Naive B cell (primary cell): ENCODE measurements at places on chromosomes 7 and 10. TPM values are rescaled to one million over a fixed set of nuclear protein-coding genes. Genes with fewer than 3 reads are reported as not detected.

GRCh38 chr10:27319752-27320431 is 79.3 kb upstream of the ACBD5 start:
- peak; percentile 5 for DNase-seq

DNA sequence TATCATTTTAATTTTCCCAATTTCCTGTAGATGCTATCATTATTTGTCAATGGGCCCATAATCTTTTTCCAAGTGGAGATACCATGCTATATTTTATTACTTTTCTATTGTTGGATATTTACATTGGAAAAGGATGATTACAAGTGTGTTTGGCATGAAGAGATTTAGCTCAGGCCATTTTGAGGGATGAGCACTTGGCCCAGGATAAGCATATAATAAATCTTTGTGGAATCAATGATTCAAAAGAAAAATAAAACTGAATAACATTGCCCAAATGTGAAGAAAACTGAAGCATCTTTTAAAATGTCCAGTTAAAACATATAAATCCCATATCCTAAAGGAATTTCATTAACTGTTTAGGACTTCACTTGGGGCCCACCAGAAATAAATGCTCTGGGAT is 260.9 kb upstream of the BMPER start:
- DNase-seq, result no peak

GRCh38 chr7:36456138-36456537 is 66.5 kb downstream of the ANLN start:
- no peak for DNase-seq

- DNase-seq, result no peak
Measured at GRCh38 chr7:128042012-128042411, 10.8 kb upstream of the LRRC4 start.

NKX1-2 gene
- polyA plus RNA-seq, result not detected

- no peak for DNase-seq
Measured at GRCh38 chr7:85237721-85238120, 50.9 kb upstream of the SEMA3D start.

CRHR2 gene
- not detected for polyA plus RNA-seq

GRCh38 chr7:74617180-74617744 is 40.3 kb upstream of the GTF2I start:
- DNase-seq, result peak; percentile 39

DNA sequence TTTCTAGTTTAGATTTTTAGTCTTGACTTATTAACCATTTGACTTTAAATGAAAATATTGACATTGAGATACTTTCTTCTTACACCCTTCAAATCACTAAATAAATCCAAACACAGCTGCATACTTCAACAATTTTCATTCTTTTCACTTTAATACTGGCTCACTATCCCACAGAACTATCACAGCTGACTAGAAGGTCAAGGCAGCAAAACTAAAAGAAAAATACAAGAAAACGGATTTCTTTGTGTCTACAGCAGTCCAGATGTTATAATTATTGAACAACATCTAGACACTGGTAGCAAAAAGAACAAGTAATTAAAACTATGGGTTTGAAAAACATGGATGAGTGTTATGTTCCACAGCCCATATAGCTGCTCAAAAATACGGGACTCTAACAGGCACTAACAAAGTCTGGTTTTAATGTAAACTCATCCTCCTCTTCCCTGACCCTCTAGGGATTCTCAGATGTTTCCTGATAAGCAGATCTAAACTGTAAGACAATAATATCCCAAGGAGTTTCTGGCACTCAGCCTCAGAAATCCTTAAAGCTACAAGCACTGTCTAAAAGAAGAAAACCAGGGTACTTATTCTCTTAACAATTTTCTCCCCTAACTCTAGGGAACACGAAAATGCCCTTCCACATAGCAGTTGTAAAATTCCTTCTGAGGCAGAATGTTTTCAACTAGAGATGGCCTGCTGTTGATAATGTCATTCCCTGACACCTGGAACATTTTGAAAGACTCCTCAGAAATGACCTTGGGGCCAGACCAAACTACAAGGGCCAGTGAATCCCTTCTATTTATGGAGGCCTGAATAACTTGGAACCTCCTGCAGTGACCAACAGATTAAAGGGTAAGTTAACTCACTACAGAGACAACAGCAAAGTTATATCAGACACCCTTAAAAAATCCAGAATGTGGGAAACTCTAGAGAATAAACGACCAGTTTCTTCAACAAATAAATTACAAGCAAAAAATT is 12.8 kb downstream of the DNMBP start:
- no peak for DNase-seq

DNA sequence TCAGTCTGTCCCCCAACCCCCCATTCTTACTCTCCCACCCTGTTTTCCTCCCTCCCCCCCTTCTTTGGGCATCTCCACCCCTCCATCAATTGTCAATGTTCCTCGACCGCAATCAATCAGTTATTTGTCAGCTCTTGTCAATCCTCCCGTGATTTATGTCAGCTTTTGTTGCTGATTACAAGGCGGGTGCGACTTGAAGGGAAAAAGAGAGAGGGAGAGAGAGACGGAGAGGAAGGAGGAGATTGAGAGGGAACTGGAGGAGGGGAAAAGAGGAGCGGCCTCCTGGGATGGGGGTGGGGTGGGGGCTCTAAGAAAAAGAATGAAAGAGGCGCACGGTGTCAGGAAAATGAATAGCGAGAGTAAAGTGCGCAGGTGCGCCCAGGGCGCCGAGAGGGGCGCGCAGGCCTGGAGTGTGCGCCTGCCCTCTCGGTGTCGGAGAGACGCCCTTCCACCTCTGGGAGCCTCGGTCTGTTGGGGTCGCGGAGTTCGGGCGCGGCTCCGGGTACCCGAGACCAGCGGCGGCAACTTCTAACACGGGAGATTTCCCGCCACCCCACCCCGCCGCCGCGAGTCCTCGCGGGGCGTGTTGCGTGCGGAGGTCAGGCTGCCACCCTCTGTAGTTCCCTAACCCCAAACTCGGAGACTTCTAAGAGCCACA is 1.1 kb upstream of the ZNF503 start:
- no peak for DNase-seq

- no peak for DNase-seq
Measured at GRCh38 chr10:105262666-105263065, 621.6 kb downstream of the SORCS3 start.

SPDYE11 gene
- polyA plus RNA-seq, result not detected

DNA sequence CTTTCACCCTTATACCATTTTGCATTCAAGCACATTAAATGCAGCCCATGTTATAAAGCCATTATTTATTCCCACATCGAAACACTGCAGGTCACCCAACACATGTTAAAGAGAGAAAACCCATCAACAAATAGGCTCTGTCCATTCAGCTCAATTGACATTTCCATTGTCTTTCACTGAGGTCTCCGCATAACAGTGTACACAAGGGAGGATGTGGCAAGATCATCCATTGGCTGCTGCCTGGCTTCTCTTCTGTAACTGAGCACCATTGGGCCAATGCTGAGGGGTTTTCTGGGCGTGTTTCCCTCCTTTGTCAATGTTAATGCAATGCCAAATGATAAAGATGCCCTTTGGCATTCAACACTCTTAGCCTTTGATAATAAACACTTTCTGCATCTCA is 278.1 kb upstream of the SP4 start:
- DNase-seq, result no peak

- DNase-seq, result peak; percentile 36
Measured at GRCh38 chr10:93062514-93063143, 2.0 kb downstream of the CYP26C1 start.

GRCh38 chr7:24133691-24134090 is 150.3 kb upstream of the NPY start:
- DNase-seq, result no peak

GRCh38 chr7:33981671-33982424 is 76.5 kb downstream of the BMPER start:
- DNase-seq, result no peak

MEOX2 gene
- polyA plus RNA-seq, result not detected

DNA sequence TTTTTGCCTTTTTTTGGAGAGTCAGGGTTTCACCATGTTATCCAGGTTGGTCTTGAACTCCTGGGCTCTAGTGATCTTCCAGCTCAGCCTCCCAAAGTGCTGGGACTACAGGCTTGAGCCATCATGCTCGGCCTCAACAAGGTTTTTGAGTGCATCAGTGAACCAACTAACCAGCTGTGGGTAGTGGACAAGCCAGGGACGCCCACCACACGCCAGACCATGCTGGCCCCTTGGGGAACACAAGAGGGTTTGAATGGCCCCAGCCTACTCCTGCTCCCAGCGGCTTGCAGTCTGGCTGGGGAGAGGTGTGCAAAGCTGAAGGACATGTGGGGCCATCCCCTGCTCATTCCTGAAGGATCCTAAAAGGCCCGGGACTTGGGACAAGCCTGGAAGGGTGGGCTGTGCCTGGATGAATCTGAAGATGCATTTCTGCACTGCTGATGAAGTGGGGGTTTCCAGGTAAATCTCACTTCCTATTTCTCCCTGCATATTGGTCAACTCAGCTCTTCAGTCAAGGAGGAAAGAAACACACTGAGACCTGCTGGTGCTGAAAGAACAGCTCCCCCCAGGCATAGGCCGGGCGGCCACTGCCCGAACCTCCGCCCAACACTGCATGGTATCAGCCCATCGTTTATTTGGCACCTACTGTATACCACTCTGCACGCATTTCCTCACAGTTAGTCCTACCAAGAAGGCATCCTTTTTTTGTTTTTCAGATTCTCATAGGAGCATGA is 6.9 kb downstream of the MMD2 start:
- peak; percentile 23 for DNase-seq

DNA sequence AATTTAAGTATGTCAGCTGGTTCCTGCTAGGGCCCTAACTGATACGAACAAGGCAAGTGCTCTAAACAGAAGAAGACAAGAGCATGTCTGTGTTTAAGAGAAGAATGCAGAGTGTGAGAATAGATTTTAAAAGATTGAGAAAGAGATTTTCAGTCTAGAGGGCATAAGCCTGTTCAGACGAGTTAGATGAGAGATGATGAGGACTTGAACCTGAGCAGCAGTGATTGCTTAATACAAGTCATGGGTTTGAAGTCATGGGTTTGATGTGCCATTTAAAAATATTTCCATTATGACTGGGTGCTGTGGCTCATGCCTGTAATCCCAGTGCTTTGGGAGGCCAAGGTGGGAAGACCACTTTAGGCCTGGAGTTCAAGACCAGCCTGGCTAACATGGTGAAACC is 108.9 kb upstream of the PLXDC2 start:
- no peak for DNase-seq

GRCh38 chr10:6195376-6195775 is 7.4 kb upstream of the PFKFB3 start:
- DNase-seq, result no peak

- no peak for DNase-seq
Measured at GRCh38 chr7:7918736-7919448, 49.7 kb upstream of the GLCCI1 start.

- DNase-seq, result no peak
Measured at GRCh38 chr10:61272781-61273180, 180.4 kb downstream of the TMEM26 start.

DNA sequence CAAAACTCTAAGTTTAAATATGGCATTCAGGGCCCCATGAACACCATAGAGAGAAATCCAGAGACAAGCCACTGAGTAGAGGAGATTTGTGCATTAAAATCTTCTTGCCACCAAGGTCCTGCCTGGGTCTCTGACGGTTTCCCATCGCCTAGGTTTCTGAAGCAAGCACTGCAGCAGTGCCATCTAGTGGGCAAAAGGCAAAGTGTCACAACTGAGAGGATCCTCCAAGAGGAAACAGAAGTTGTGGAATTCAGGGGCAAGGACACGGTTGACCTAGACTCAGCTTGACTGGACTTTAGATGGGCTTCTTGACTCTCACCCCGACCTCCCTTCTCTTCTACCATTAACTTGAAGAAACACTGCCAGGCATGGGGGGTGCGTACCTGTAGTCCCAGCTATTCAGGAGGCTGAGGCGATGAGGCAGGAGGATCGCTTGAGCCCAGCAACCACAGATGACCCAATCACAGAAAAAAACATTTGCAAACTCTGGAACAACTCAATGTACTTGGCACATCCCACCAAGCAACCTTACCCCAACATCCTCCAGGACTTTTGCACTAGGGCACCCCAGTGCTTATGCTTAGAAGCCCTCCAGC is 604.1 kb downstream of the GALNT17 start:
- peak; percentile 4 for DNase-seq

DNA sequence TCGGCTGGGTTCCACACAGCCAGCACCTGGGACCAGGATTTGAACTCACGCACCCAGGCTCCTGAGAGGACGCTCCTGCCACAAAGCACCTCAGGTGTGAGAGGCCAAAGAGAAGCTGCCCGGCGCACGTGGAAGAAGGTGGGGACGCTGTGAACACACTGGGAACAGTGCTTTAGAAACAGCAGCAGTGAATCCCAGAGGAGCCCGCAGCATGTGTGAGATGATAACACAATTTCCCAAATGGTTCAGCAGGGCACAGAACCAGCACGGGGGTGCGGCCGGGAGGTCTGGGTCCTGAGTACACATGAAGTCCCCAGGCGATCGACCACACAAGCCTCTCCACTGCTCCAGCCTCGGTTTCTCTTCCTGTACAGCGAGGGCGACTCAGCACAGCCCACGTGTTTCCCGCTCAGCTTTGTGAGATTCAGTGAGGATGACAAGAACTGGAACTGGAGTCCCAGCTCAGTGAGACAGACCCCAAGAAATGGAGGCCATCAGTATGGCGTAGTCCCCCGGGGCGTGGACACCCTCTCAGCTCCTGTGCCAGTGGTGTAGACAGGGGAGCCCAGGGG is 188.3 kb downstream of the MAD1L1 start:
- DNase-seq, result no peak

CYP2C8 gene
- polyA plus RNA-seq, result not detected

GALNT17 gene
- polyA plus RNA-seq, result not detected

DNA sequence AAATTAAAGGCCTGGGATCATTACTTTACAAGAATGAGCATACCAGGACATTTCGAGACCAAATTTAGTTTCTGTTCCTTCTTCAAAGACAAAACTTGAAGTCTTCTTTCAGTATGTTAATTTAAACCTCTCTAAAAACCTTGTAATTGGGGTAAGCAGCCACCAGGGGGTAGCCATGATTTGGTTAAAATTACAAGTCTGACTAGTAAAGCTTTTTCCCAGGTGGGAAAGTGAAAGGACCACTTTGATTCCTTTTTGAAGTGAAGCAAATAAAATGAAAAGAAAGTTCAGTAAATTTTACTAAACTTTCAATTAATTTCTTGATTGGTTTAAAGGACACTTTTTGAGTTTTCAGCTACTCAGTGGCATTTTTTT is 294.3 kb downstream of the BBS9 start:
- peak; percentile 7 for DNase-seq

DNA sequence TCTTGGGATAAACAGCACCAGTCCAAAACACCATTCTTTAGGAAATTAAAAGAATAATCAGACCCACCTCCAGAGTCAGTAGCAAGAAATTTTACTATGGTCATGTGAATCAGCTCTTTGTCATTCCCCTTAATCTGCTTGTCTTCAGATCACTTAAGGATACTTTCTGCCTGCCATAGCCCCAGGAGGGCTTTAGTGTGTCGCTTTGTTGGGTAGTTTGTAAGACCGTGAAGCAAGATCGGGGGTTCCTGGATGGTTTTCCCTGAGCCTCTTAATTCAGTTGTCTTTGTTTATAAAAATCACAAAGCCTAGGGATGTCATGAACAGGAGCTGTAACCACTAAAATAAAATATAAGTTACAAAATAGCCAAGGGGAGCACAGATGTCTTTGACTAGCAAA is 223.6 kb downstream of the RELN start:
- DNase-seq, result no peak

- DNase-seq, result no peak
Measured at GRCh38 chr10:3226960-3227744, 54.6 kb upstream of the PITRM1 start.

GRCh38 chr10:129962031-129962871 is 1.8 kb downstream of the EBF3 start:
- DNase-seq, result no peak
